ENCODE measurements at places on chromosomes 5 and 9.

DNA sequence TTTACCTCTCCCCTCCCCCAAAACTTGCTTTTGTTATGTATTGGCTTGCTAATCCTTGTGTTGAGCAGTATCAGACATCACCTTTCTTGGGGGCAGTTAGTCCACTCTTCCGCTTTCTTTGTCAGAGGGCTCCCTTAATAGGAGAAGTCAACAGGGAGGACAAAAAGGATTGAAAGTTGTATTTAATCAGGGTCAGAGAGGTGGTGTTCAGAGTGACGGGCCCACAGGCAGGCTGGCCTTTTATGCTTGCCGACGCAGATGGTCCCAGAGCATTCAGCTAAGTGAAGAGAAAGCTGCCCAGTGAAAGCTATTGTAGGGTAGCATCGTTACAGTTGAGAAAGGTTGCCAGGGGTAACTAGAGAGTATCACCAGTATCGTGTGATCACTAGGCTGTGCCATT is 131.1 kb downstream of the ZCCHC7 start:
- no peak for DNase-seq

DNA sequence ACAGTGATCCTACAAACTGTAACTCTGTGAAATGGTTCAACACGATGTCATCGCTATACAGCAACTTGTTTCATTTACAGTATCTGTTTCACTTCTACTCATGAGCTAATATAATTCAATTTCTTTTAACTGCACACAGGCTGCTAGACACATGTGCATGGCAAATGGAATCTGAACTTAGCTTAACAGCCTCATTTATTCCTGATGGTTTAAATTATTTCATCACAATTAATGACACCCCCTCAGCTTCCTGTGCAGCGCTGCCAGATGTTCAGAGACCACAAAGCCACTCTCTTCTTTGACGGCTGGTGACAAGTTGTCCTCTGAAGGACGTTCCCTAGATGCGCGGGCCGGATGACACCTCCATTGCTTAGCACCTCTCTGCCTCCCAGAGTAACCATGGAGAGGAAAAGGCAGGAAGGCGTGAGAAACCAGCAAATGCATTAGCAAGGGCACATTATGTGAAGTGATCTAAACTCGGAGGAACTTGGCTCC is 191.1 kb downstream of the BNC2 start:
- no peak for DNase-seq

- no peak for DNase-seq
Measured at GRCh38 chr5:5798041-5798440, 375.6 kb downstream of the ICE1 start.

GRCh38 chr9:73155968-73156864 is 4.6 kb downstream of the ANXA1 start:
- DNase-seq, result no peak
